ENCODE measurements at places on chromosomes 13 and 19.

GRCh38 chr19:44960906-44961728 lies 5.9 kb downstream of the CLPTM1 start:
- DNase-seq = no peak

- no peak for DNase-seq
Observed at GRCh38 chr13:50940509-50940908, 30.9 kb downstream of the RNASEH2B start.

- no peak for DNase-seq
Observed at GRCh38 chr19:17283504-17283996, 1.8 kb downstream of the ANKLE1 start.

DNA sequence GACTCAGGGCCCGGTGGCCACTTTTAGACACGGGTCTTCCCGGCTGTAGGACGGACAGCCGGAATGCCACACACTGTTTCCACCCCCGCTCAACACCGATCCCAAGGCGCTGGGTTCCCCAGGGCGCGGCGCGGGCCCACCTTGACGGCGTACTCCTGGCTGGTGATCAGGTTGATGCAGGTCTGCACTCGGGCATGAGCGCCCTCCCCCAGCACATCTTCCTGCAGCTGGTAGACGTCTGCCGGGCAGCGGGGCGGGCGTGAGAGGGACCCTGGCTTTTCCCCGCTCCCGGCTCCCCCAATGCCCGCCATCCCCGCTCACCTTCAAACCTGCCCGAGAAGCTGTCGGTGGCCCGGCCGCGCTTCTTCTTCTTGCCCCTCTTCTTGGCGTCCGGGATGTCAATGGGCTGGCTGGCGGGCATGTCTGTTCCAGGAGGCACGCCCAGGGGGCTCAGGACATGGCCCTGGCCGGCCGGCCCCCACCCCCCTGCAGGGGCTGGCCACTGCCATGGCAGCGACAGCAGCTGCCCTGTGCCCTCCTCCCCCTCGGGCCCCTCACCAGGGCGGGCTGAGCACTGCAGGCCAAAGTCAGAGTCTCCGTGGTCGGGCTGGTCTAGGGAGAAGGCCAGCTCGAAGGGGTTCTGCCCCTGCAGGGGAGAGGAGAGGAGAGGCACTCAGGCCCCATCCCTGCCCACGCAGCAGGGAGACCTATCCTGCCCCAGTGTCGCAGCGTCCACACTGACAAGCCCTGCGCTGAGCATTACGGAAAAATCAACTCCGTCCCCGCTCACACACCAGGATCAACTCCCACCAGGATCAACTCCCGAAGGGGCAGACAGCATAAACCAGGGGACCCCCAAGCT lies 4.8 kb downstream of the MKNK2 start:
- no peak for DNase-seq

- DNase-seq = no peak
Observed at GRCh38 chr13:95756072-95756471, 79.1 kb downstream of the DNAJC3 start.

DNA sequence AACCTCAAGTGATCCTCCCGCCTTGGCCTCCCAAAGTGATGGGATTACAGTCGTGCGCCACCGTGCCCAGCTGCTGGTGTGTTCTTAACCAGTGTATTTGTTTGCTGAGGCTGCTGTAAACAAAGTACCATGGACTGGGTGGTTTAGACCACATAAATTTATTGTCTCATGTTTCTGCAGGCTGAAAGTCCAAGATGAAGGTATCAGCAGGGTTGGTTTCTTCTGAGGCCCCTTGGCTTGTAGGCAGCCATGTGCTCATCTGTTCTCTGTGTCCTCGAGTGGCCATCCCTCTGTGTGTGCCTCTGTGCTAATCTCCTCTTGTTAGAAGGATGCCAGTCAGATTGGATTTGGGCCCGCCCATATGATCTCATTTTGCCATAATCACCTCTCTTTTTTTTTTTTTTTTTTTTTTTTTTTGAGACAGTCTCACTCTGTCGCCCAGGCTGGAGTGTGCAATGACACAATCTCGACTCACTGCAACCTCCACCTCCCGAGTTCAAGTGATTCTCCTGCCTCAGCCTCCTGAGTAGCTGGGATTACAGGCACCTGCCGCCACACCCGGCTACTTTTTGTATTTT lies 31.8 kb downstream of the PEX11G start:
- DNase-seq = no peak

GRCh38 chr13:27556109-27556508 lies 64.2 kb downstream of the LNX2 start:
- no peak for DNase-seq

DNA sequence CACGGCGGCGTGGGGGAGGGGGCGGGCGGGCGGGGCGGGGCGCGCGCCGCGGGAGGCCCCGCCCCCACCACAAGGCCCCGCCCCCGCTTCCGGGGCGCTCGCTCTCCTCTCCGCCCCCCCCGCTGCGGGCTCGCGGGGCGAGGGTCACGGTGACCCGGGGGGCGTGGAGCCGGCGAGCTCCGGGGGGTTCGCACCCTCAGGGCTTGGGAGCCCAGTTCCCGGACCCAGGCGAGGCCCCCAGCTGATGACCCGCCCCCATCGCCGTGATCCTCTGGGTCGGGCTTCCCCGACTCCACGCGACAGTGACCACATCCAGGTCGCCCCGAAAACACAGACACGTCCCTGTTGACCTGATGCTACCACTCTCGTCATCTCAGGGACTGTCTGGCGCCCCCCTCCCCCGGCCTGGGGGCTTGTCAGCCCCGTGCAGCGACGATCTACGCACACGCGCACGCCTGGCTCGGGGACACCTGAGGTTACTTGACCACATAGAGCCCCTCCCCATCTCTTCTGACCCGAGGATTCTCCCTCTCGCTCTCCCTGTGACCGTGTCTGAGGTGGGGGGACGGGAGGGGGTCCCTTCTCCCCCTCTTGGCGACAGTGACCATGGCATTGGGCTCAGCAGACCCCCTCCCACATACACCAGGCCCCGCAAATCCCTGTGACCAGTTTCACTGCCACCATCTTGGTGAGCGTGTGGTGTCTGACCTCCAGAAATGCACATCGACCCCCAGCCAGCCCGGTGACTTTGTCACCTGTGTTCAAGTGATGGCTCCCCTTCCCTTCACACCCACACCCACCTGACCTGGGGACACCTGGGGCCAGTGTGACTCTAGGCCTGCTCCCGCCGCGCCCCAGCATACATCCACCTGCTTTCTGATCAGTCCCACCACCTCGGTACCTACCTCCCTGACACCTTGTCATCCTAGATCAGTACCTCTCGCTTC lies 670 bp downstream of the MAP2K7 start:
- peak; percentile 37 for DNase-seq

GRCh38 chr13:99434258-99434788 lies 66.9 kb upstream of the TM9SF2 start:
- DNase-seq = peak; percentile 46

- DNase-seq = no peak
Observed at GRCh38 chr13:91236182-91236581, 111.3 kb upstream of the MIR17HG start.
